ENCODE measurements at places on chromosomes 7 and 10.

GRCh38 chr7:16293669-16294425 is 127.5 kb downstream of the CRPPA start:
- DNase-seq: no peak

DNA sequence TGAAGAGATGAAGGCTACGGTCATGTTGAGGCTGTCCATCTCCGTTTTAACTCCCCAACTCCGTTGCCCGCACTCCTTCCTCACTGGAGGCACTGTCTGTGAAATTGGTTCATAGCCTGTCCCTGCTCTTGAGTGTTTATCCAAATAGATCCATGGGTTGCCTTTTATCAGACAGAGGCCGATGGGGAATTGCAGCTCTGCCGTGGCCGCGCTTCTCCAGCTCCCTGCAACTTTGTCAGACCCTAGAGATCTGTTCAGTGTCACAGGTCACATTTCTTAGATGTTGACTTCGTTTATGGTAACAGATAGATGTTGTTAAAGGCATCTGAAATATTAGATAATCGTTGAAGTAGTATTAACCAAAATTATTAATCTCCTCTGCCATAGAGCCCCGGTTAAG is 14.7 kb downstream of the PPP2R2D start:
- no peak for DNase-seq

DNA sequence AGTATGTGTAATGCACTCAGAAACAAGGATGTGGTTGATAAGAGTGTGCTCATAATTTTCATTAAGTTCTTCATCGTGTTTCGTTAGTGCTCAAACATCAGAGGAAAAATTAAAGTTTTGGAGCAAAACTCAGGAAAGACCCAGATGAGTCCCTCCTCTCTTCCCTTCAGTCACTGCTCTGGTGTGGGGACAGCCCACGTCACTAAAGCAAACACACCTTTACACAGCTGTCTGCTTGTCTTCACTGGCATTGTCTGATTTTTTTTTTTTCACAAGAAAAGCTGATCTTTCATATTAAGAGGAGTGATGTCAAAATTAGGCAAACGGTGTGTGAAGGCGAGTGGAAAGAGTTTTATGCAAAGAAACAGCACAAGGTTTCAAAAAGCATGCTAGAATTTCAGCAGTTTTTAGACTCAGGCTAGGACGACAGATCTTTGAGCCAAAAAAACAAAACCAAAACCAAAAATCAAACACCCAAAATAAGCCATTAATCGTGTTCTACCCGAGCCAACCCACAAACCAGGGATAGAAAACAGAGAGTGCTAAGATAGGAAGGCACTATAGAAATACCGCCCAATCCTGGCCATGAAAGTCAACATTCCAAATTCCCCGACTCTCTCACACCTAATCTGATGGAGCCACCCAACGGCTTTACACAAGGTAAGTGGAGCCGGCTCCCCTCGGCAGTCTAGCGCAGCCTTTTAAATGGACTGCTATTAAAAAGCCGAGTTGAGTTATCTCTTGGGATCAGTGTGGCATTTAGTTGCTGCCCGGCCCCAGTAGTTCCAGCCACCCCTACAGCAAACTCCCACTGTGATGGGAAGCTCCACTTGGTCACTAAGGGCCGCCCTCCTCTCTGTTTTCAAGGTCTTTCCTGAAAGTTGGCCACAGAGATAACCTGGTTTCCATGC is 27.9 kb upstream of the GATA3 start:
- no peak for DNase-seq

- no peak for DNase-seq
These were observed at the start of gene FOXP2 for GRCh38 chr7:114414156-114415063. TSS of gene FOXP2 (plus strand) at chr7:114414815. CDS start at chr7:114426512, 11,697 bp downstream.

GRCh38 chr10:44197646-44198045 is 187.3 kb downstream of the CXCL12 start:
- DNase-seq: no peak

DNA sequence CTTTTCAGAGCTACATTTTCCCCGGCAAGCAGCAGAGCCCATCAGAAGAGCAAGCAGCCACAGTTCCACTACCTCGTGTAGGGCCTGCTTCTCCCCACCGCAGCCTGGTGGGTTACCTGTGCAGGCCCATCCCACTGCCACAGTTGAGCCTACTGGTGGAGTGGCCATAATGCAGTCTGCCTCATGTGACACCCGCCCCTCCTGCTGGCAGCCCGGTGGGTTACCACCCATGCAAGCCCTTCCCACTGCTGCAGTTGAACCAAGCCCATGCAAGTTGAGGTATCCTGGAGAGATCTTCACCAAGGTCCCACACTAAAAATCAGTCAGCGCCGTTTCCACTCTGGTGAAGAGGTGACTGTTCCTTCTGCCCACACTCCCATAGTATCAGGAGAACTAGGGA is 32.1 kb upstream of the CNNM1 start:
- DNase-seq: no peak

DNA sequence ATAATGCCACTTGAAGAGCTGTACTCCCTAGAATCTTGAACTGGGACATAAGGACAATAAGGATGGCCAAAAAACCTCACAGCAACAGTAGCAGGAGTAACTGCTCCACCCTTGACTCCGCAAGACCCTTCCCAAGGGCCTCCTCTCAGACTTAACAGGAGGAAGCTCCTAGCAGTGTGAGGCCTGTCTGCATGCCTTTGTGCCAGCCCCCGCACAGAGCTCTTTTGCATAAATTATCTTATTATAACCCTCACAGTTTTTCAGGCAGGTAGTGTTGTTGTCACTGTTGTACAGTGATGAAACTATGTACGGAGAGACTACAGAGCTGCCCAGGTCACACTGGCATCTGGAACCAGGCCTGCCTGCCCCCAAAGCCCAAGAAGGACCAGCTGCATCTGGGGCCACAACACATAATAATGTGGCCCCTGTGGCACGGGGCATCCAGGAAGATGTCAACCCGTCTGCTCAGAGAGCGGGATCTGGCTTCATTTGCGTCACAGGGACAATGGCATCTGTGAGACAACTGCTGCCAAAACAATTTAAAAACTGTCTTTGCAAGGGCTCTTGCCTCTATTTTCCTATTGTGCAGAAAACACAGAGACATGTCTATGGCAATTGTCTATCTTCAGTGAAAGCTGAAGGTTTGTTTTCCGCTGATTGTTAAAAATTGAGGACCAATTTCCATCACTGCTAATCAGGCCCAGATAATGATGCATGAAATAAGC is 249.3 kb upstream of the GRB10 start:
- DNase-seq: no peak

DNA sequence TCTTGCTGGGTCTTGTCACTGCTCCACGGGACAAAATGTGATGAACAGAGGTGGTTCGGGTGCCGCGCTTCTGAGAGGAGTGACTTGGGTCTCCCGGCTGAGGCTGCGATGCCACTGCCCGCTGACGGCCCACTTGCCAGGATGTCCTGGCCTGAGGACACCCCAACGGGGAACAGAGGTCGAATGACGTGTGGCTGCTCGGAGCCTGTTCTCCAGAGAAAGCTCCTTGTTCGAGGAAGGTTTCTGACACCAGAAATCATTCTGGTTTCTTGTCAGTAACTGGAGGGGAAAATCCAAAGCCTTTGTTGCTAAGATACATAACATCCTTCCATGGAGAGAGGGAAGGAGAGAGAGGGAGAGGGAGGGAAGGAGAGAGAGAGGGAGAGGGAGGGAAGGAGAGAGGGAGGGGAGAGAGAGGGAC is 236.4 kb downstream of the WDR37 start:
- DNase-seq: no peak

DNA sequence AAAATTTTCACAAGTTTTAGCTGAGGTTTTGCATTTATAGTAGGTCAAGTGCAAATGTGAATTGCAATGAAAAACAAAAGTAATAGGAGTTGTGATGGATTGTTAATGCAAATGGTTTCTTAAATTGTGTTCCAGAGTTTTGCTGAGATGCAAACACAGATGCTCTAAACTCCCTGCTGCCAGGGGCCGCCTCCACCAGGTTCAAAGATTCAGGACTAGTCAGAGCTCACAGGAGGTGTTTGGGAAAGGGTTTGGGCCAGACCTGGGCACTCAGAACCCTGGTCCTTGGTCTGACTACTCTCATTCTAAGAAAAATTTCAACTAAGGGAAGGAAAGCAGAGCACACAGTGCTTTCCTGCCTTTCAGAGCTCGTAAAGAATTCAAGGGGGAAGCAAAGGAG is 193.1 kb downstream of the CCSER2 start:
- no peak for DNase-seq

GRCh38 chr7:71132377-71133231 is 660 bp downstream of the GALNT17 start:
- DNase-seq: no peak

DNA sequence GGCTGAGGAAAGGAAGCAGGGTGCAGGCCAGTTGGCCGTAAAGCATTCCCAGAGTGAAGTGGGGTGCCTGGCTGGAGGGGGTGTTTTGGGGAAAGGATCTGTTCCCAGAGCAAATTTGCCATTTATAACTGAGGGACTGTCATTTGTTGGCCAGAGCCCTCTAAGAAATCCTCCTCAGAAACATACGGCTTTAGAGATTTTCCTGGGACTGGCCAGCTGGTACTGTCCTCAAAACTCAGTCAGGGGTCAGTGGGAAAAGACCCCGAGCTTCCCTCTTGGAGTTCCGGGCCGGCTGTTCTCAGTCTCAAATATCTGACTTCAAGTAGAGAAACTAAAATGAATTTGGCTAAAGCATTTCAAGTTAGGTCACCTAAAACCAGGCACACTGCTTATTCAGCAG is 55.9 kb downstream of the ETV1 start:
- no peak for DNase-seq

DNA sequence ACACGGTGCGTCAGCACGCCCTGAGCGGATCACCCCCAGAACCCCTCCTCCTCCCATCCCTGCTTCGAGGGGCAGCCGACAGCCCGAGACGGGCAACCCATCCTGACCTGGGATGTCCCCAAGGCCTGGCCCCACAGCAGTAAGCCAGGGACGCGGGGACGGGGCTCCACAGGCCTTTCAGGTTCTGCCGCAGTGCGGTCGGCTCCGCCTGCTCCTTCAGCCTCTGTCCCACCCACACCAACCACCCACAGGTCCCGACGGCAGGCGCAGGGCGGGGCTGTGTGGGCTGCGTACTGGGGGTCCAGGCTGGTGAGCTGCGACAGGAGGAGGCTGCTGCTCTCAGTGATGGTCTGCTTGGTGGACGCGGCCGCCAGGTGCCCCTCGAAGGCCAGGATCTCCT is 16.7 kb downstream of the INTS1 start:
- DNase-seq: no peak

DNA sequence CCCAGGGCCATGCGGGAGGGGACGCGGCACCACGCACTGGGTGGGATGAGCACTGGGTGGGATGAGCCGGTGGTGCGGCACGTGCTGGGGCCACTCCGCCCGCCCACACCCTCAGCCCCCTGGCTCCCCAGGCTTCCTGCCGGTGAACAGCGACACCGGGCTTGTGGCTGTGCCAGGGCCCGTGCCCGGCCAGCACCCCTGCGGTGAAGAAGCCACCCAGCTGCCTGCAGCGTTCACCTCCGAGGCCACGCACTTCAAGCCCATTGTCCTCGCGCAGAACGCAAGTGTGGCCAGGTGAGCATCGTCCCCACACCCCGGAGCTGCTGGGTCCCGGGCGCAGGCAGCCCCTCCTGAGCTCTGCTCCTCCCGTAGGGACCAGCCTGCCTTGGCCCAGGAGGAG is 31.8 kb upstream of the UTF1 start:
- no peak for DNase-seq

Measured in GM12878 (cell line).